ENCODE measurements at places on chromosomes 11 and 22.

GRCh38 chr22:36776722-36777121 lies 803 bp upstream of the IFT27 start:
- no peak for DNase-seq

DNA sequence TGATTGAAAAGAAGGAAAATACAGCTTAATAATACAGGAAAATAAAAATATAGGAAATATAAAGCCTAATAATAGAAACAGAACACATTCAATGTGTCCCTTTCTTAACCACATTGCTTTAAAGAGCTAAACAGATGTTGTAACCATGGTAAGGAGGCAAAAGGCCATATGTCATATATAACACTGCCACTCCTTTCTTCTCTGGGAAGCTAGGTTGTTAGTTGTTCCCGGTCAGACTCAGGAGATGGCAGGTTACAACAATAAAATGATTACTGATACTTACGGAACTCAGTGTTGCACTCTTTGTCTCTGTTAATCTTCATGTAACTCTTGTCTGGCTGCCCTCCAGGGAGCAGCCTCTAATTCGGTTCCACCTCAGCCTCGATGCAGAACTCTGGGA lies 134.7 kb upstream of the PGR start:
- DNase-seq = no peak

GRCh38 chr22:22018825-22019658 lies 36.5 kb upstream of the TOP3B start:
- no peak for DNase-seq

GRCh38 chr11:2151500-2152257 lies 9.3 kb downstream of the INS start:
- DNase-seq = peak; percentile 84

- DNase-seq = no peak
These were observed 52.8 kb upstream of the RRAS2 start for GRCh38 chr11:14411818-14412217.

GRCh38 chr11:2982214-2982613 lies 9.9 kb downstream of the NAP1L4 start:
- DNase-seq = no peak

GRCh38 chr11:65773784-65774411 lies 6.9 kb downstream of the AP5B1 start:
- DNase-seq = peak; percentile 25

- peak; percentile 58 for DNase-seq
These were observed 16.9 kb downstream of the CDPF1 start for GRCh38 chr22:46233231-46233630.

- DNase-seq = no peak
These were observed 204.4 kb downstream of the FAM76B start for GRCh38 chr11:95585069-95585751.

GRCh38 chr22:28942333-28942732 lies 59.0 kb downstream of the ZNRF3 start:
- no peak for DNase-seq

- DNase-seq = peak; percentile 76
These were observed 96.5 kb downstream of the CWC15 start for GRCh38 chr11:94876645-94877442.

DNA sequence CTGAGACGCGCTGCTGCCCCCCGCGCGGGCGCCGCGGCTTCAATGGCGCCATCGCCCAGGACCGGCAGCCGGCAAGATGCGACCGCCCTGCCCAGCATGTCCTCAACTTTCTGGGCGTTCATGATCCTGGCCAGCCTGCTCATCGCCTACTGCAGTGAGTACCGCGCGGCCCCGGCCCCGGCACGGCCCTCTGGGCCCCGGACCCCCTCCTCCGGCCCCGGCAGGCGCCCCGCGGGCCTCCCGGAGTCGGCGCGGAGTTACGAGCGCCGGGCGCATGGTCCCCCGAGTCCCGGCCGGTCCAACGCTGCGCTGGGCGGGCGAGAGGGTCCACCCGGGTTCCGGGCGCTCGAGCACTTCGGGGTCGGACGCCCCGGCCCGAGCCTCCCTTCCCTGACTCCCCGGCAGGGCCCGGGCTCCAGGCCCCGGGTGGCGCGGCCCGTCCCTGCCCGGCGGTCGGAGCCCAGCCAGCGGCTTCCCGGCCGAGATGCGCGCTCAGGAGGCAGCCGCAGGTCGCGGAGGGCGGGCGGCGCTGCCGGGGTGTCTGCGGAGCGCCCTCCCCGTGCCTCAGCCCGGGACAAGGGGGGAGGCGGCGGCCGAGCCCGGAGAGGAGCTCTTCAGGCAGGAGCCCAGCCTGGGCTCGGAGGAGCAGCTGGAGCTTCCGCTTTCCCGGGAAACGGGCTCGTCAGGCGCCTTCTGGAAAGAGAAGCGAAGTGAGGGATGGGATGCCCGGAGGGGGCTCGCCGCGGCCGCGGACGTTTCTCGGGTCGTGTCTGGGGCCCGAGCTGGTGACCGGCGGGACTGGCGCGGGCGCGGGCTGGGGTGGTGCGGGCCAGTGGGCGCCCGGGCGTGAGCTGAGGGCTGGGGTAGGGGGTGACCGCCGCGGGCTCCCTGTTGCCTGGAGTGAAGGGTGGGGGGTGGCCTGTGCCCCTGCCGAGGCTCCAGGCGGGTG lies 1337.8 kb downstream of the BRD1 start:
- no peak for DNase-seq

DNA sequence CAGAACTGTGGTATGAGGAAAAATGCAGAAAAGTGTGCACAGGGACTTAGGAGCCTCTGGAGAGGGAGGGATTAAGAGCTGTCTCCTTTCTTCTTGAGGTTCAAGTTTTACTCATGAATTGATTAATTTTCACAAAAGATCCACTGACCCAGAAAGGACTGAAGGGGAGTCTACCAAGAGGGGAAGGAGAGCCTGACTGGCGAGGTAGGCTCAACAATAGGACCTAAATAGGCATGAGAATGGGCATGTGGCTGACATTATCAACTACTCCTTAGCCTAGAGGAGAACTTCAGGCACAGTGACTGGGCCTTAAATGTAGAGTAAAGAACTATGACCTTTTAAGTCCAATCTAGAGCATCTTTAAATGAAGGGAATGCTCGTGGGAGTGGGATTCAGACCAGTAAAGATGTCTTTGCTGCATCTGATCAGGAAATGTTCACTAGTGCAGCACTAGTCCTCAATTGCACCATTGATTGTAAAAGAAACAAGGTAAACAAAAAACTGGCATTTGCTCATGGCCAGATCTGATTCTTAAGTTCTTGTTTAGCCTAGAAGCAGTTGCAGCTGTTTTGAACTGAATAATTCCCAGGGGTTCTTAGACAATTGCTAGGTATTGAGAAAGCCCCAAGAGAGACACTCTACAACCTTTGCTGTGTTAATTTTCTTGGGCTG lies 135.6 kb downstream of the RAB38 start:
- no peak for DNase-seq

- DNase-seq = no peak
These were observed 85.5 kb downstream of the PACS1 start for GRCh38 chr11:66155387-66156073.

DNA sequence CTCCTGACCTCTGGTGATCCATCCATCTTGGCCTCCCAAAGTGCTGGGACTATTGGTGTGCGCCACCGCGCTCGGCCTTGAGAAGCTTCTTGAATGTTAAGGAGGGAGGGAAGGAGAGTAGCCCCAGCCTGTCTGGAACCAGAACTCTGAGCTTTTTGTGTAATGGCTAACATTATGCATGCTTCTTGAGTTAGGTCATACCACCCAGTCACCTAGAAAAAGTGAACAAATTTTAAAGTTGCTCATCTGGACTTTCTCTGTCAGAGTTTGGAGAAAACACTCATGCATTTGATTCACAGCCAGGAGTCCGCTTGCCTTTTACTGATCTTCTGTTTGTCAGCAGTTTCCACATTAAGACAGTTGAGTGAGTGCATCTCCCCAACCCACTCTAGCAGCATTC lies 82.1 kb downstream of the PPP6R3 start:
- DNase-seq = no peak

DNA sequence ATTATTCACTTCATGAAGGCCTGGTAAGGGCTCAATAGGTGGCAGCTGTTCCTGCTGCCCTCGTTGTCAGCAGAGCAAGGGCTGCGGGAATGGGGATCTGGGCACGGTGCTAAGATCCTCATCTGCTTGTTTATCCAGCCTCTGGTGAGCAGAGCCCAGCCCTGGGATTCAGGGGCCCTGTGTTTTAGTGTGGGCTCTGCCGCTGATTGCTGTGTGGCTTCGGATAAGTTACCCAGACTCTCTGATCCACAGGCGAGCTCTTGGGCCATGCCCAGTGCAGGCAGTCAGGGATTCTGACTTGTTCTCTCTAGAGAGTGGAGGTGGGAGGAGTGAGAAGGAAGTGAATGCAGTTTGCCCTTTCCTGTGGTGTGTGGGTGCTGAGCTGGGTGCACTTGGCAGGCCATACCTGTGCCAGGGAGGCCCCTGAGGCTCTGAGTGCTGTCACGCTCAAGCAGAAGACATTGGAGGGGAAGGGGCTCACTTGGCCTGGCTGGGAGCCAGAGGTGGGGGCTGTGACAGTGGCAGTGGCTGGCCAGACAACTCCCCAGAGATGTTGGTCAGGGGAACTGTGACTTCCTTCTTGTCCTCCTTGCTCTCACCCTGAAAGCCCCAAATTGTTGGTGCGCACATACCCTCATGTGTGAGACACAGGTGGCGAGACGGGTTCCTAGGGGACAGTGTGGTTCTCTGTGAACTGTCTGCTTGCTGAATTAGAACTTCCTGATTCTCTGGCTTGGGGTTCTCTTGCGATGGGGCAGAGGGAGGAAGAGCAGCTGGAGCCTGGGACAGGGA lies 43.7 kb downstream of the CD82 start:
- no peak for DNase-seq

- DNase-seq = no peak
These were observed 509 bp downstream of the LAMTOR1 start for GRCh38 chr11:72102631-72102945.

- DNase-seq = no peak
These were observed 18.1 kb downstream of the TMPRSS13 start for GRCh38 chr11:117910941-117911655.

GRCh38 chr11:22792497-22792896 lies 37.1 kb downstream of the SVIP start:
- no peak for DNase-seq

DNA sequence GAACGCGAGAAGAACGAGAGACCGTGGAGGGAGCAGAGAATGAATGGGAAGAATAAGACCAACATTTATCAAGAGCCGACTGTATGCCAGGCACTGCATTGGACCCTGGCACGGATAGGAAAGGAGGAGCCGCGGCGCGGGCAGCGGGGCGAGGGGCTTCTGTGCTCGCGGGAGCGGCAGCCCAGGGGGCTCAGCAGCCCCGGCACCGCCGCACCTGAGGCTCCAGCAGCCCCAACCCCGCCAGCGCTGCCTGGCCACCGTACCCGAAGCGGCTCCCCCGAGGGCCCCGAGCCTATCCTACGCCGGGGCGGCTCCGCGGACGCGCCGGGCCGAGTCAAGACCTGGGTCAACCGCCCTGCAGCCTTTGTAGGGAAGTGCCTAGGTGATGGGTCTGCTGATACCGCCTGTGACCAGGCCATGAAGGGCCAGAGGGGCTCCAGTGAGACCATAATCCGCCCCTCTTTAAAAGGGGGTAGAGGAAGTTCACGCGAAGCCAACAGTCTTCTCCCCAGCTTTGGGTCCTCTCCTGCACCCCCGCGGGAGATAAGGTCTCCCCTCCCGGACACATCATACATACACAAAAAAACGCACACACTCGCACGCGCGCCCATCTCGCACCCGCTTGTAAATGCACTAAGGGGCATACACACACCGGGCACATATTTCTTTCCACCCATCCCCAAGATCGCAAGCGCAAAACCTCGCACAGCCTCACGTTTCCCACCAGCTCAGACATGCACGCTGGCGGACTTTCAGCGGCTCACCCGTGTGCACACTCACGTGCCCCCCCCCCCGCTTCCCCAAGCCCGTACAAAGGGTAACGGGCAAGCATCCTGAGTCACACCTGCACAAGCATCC lies 935 bp upstream of the RTN4RL2 start:
- peak; percentile 25 for DNase-seq

DNA sequence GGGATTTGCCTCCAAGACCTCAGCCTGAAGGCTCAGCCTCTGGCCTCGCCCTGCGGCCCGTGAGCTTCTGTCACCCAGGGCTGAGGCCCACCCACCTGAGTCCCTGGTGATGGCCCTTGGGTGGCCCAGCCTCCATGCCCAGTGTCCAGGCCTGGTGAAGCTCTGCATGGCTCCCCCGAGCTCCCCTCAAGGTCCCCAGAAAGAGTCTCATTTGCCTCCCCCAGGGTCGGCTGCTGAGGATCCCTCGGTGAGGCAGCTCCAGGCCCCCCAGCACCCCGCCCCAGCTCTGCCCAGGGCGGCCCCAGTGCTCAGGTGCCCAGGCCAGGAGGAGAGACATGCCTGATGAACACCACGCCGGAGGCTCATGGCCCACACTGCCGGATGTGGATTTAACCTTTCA lies 2.1 kb upstream of the TH start:
- DNase-seq = no peak

DNA sequence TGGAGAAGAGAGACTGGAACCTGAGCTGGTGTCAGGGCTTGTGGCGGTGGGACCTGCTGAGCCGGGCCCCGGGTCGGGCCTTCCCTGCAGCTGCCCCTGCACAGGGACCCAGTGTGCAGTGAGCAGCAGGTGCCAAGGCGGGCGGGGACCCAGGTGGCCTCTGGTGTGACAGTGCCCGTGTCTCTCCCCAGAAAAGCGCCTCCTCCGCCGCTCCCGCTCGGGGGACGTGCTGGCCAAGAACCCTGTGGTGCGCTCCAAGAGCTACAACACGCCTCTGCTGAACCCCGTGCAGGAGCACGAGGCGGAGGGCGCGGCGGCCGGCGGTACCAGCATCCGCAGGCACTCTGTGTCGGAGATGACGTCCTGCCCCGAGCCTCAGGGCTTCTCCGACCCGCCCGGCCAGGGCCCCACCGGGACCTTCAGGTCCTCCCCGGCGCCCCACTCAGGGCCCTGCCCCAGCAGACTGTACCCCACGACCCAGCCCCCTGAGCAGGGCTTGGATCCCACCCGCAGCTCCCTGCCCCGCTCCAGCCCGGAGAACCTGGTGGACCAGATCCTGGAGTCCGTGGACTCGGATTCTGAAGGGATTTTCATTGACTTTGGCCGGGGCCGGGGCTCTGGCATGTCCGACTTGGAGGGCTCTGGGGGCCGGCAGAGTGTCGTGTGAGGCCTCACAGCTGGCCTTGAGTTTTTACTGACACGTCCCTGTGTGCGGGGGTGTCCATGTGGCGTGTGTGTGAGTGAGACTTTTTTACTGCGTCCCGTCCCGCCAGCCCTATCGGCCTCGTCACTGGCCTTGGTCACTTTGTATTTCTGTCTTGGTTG lies 15.6 kb upstream of the ARHGAP8 start:
- no peak for DNase-seq
